COR-L47 (cell line): ENCODE measurements at places on chromosomes 11 and 22.

- DNase-seq = no peak
Measured at GRCh38 chr11:131253656-131254151, 116.7 kb upstream of the NTM start.

DNA sequence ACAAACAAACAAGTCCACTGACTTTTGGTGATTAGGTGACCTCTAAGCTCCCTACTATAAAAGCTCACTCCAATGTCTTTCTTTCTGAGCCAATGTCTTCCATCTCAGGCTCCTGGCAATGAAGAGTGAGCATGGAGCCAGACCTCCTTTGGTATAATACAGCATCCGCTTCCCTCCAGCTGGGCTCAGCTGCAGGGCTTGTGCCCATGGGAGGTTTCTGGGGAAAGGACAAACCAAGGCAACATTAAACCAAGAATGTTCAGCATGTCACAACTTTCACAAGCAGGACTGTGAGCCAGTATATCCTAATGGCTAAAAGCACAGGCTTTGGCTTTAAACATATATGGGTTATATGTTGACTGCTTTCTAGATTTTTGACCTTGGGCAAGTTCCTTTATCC, 58.8 kb downstream of the EHF start:
- no peak for DNase-seq

GRCh38 chr11:64235437-64236161, 1.2 kb downstream of the VEGFB start:
- DNase-seq = no peak

DNA sequence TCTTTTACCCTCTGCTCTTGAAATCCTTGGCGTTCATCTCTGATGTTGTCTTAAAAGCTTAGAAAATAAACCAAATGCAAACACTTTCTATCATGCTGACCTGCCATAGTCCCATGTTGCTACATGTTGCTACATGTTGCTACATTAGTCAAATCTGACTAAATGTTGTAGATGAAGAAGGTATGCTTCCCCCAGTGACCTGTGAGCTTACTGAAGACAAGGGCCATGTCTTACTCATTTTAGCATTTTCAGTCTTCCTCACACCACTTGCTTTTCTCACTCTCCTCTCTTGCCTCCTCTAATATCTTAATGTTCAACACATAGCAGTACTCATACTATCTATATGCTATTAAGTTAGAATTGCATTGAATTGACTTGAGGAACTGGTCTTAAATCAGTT, 346.4 kb upstream of the MTNR1B start:
- DNase-seq = no peak

DNA sequence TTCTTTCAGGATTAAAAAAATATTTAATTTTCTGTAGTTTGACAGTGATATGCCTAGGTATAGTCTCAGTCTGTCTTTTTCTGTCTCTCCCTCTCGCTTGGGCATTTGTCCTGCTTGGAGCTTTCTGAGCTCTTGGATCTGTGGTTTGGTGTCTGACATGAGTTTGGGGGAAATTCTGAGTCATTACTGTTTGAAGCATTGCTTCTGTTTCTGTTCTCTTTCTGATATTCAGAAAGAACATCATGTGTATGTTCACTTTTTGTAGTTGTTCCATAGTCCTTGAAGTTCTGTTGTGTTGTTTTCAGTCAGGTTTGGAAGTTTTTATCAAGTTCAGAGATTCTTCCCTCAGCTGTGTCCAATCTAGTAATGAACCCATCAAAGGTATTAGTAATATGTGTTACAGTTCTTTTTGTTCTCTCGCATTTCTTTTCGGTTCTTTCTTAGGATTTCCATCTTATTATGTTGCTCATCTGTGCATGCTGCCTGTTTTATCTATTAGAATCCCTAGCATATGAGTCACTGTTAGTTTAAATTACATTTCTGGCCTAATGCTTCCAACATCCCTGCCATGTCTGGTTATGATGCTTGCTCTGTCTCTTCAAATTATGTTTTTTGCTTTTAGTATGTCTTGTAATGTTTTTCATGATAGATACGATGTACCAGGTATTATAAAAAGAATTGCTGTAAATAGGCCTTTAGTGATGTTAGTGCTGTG, 48.4 kb downstream of the DDX10 start:
- no peak for DNase-seq

- DNase-seq = no peak
Measured at GRCh38 chr22:36306227-36306626, 53.3 kb downstream of the APOL1 start.

DNA sequence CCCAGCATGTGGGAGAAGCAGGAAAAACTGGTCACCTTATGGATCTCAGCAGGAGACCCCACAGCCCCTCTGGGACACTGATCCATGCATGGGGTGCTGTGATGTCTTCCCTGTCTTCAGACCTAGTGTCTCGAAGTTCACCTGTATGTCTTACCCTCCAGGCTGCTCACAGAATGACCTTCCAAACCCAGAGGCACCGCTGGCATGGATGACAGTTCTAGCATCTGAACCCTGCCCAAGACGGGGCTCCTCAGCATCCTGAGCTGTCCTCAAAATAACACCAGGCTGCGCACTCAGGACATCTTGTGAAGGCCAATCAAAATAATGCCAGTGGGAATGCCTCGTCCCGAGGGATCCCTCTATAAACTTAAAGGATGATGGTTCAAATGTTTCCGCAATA, 824.9 kb downstream of the TBC1D22A start:
- DNase-seq = no peak

DNA sequence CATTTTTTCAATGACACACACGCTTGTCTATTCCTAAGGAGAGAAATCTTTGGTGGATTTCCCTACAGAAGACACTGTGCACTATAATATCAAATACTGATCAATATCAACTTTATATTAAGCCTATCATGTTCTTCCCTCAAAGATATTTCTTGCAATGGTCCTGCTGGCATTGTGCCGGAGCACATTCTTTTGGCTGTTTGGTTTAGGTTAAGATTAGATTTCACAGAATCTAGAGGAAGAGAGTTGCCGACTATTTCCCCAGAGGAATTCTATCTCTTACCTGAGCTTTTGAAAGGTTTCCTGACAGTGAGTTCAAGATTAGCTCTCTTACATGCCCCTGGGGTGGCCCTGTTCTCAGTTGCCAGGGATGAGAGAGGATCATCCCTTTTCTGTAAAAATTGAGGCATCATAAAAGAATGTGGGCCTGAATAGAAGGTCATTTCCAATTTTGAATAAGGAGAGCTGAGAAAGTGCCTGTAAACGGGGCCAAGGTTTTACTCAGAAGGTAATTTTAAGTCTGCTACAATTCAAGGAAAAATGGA, 180.6 kb upstream of the ARHGAP20 start:
- no peak for DNase-seq

GRCh38 chr22:36366291-36366708, 21.5 kb downstream of the MYH9 start:
- DNase-seq = no peak

GRCh38 chr11:26726960-26727359, 5.1 kb upstream of the SLC5A12 start:
- DNase-seq = no peak

- no peak for DNase-seq
Measured at GRCh38 chr11:125373426-125374391, 122.4 kb downstream of the FEZ1 start.

GRCh38 chr22:19396934-19397733, 34.4 kb downstream of the HIRA start:
- DNase-seq = no peak

DNA sequence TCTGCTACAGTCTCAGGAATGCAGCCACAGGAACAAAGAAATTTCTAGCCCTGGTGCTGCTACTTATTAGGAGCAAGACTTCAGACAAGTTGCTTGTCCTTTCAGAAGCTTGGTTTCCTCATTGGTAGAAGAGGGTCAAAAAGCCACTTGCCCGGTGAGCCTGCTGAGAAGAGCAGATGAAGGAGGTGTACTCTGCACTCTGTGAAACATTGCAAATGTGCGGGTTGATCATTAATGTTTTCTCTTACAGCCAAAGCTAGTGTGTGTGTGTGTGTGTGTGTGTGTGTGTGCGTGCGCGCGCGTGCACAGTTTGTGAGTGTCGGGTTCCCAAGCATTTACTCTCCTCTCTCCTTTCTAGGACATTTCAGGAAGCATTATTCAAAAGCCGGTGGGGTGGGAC, 86.3 kb upstream of the NNMT start:
- no peak for DNase-seq

GRCh38 chr11:111406589-111406988, 27.5 kb upstream of the POU2AF1 start:
- no peak for DNase-seq

GRCh38 chr11:10844796-10845195, 13.1 kb downstream of the ZBED5 start:
- no peak for DNase-seq
